NCI-H1048 (cell line): ENCODE measurements at places on chromosomes 7 and 10.
A peak's percentile ranks its signal among the peaks of the same experiment; 100 is the strongest.

DNA sequence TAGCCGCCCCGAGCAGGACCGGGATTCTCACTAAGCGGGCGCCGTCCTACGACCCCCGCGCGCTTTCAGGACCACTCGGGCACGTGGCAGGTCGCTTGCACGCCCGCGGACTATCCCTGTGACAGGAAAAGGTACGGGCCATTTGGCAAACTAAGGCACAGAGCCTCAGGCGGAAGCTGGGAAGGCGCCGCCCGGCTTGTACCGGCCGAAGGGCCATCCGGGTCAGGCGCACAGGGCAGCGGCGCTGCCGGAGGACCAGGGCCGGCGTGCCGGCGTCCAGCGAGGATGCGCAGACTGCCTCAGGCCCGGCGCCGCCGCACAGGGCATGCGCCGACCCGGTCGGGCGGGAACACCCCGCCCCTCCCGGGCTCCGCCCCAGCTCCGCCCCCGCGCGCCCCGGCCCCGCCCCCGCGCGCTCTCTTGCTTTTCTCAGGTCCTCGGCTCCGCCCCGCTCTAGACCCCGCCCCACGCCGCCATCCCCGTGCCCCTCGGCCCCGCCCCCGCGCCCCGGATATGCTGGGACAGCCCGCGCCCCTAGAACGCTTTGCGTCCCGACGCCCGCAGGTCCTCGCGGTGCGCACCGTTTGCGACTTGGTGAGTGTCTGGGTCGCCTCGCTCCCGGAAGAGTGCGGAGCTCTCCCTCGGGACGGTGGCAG lies at the start of gene MGMT:
TSS of gene MGMT (plus strand) at position 539 of the 656 bp plus-strand sequence.
- DNase-seq: peak; percentile 61

DNA sequence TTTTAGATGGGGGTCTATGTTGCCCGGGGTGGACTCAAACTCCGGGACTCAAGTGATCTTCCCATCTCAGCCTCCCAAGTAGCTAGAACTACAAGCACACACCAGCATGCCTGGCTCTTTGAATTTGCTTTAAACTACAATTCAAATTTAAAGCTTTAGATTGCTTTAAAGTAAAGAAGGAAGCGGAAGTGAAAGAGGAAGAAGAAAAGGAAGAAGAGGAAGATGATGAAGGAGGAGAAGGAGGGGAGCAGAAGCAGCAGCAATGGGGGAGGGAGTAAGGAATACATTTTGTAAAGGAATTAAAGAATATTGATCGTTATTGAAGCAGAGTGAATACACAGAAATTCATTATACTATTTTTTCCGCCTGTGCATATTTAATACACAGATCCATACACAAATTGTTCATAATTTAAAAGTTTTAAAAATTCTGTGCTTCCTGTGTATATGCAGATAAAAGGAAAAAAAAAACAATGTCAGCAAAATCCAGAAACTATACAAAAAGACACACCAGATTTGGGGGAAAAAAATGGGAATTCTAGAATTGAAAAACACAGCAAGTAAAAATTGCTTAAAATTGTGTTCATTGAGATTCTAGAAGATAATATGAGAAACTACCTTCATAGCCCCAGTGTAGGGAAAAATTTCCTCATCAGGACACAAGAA lies 60.8 kb upstream of the KCNMA1 start:
- DNase-seq: no peak

DNA sequence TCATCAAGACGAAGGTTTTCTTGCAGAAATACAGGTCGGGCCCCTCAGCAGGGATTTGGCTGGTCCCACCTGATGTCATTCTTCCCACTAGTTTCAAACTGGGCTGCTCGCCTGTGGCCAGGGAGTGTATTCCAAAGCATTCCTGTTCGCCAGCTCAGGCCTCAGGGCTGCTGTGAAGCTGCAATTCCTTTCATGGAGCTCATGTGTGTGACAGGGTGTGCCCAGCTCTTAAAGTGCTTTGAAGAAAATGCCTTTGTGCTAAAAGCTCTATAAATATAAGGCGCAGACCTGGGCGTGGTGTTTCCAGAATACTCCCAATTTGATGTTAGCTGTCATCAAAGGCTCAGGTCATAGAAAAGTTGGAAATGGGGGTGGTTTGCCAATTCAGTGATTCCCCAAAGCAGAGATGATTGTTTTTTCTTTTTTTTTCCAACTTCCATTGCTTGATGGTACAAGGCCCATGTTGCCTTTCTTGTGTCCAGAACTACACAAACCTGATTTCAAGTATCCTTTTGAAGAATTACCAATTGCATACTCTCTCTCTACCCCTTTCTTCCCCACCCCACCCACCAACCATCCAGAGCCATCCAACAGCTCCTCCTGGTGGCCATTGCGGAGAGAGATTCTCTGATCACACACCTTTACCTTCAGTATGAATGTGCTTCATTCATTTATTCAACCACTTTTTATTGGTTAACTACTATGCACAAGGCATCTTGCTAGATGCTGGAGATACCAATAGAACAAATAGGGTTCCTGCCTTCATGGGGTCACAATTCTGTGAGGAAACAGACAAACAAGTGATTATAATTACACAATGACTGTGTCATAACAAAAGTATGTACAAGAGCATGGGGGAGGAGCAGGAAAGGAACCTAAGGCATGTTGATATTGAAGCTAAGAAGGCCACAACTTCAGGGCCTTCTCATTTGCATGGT lies 297.3 kb upstream of the LYZL1 start:
- DNase-seq: peak; percentile 61

DNA sequence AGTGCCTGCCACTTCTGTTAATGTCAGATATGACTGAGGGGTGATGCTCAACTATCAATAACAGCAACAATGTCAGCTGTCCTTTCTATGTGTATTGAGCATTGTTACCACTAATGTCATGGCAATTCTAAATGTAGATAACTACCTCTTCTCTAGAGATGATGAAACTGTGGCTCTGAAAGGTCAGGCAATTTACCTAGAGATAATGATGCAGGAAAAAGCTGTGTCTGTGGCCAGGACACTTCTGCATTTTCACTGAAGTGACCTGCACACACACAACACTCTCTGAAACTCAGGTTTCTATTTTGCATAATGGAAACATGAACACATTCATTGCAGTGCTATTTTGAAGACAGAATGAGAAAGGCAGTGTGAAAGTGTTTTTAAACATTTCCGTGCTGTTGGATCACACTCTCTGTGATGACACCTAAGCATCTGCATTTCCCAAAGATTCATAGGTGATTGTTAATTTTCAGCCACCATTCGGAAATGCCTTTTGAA lies 148.2 kb downstream of the KCND2 start:
- DNase-seq: no peak

DNA sequence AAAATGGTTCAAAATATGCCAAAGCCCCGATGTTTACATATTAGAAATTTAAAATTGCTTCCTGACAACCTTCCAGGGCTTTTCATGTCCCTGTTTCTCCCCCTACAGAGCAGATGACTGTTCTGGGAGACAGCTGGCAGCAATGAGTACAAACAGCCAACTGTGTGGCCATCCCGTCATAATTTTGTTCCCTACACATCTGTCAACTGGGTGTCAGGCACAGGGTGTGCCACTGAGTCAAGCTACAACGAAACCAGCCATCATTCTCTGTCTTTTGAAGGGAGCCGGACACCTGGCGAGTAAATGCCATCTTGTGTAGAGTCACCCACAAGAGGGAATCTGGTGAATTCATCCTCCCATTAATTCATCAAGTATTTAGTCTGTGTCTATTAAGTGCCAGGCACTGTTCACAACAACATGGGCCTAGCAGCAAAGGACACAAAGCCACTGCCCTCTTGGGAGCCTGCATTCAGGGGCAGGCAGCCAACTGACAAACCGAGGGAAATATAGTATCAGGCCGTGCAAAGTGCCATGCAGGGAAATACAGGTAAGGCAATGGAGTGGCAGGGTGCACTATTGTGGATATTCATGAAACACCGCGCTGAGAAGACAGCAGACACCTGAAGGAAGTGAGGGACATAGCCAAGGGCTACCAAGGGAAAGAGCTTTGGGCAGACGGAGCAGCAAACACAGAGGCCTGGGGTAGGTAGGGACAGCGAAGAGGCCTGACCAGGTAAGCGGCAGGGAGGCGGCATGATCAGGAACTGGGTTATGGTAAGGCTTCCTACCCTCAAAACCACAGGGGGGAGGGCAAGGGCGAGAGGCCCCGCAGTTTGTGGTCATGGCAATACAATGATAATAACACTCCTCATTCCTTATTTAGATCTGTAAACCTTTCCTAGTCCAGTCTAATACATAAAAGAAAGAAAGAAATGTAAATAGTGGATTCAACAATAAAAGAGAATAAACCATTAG lies 213.6 kb downstream of the FAM107B start:
- no peak for DNase-seq

DNA sequence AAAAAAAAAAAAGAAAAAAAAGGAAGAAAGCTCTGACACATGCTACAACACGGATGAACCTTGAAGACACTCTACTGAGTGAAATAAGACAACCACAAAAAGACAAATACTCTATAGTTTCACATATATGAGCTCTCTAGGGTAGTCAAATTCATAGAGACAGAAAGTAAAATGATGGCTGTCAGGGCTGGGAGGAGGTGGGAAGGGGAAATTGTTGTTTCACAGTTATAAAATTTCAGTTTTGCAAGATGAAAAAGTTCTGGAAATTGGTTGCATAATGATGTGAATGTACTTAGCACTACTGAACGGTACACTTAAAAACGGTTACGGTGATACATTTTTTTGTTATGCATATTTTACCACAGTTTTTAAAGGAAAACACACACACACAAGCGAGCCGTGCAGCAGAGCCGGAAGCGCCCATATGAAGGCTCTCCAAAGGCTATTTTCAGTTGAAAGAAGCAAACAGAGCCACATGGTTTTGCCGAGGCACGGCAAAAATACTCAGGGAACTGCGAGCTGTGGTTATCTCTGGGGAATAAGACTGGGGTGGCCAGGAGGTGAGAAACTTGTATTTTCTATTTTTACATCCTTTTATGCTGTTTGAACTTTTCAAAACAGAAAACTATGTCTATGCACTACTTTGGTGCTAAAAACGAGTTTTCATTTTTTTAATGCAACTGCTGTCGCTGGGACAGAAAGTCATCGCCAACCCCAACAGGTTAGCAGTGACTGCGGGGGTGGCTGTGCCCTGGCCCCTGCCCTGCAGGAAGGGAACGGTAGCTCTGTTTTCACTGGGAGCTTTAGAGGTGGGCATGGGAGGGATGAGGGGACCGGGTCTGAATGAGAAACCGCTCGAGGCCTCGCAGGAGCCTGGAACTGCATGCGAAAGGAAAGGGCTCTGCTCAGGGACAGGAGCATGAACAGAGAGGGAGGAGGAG lies 132.9 kb downstream of the OAT start:
- no peak for DNase-seq

- DNase-seq: no peak
These were observed 124.7 kb downstream of the MAD1L1 start for GRCh38 chr7:2108071-2108455.

- no peak for DNase-seq
These were observed at the start of gene ZP3 for GRCh38 chr7:76424413-76425111. ZP3 (plus strand) TSS chr7:76424950; CDS start chr7:76424965, 15 bp downstream.

GRCh38 chr7:157519246-157519645 lies 182.4 kb downstream of the DNAJB6 start:
- DNase-seq: no peak

DNA sequence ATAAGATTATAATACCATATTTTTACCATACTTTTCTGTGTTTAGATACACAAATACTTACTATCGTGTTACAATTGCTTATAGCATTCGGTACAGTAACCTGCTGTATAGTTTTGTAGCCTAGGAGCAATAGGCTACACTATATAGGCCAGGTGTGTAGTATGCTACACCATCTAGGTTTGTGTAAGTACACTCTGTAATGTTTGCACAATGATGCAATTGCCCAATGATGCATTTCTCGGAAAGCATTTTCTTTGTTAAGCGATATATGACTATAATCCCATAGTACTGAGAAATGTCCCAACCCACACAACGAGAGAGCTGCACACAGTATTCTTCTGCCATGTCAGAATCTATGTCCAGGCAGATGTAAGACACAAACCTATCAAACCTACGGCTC lies 160.0 kb downstream of the NEBL start:
- DNase-seq: no peak

- DNase-seq: no peak
These were observed 928 bp downstream of the COMTD1 start for GRCh38 chr10:75234683-75235374.

GRCh38 chr7:91457208-91457607 lies 193.0 kb downstream of the FZD1 start:
- DNase-seq: no peak

- DNase-seq: no peak
These were observed 180.0 kb upstream of the AHR start for GRCh38 chr7:17118412-17118811.

GRCh38 chr10:124992462-124993344 lies 50.8 kb downstream of the ZRANB1 start:
- no peak for DNase-seq

DNA sequence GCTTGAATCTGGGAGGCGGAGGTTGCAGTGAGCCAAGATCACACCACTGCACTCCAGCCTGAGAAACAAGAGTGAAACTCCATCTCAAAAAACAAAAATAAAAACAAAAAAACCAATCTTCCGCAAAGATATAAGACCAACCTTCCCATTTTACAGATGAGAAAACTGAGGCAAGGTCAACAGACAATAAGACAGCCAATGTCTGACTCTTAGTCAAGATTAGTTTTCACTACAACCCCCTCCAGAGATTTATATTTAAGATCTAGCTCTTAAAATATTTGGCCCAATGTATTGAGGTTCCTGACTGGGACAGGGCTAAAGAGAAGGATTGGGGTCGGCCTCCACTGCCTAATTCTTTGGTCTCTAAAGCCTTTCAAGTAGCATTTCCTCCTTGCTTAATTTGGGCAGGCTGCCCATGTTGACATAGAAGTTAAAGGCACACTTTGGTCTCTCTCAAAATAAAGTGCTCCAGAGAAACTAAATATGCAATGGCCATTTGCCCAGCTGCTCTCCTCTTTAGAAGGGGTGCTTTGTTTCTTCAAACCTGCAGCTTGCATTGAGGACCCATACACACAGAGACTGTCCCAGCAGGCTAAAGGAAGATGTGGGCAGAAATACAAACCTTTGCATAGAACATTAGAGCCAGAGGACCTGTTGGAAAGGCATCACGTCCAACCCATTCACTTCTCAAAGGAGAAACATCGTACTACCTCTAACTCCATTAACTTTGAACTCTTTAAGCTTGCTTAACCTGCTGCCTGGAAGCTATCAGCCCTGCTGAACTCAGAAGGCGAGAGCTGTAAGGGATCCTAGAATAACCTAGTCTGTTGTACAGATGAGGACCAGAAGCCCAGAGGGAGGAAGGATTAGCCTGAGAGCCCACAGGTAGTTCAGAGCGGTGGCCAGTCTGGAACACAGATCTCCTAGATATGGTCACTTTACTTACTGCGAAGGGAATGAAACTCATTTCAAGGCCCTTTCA lies 3.9 kb downstream of the TECTB start:
- no peak for DNase-seq
